NCI-H2081 treated with DMSO at 0.1 percent for 48 hours (cell line): ENCODE measurements at places on chromosomes 3 and 15.

DNA sequence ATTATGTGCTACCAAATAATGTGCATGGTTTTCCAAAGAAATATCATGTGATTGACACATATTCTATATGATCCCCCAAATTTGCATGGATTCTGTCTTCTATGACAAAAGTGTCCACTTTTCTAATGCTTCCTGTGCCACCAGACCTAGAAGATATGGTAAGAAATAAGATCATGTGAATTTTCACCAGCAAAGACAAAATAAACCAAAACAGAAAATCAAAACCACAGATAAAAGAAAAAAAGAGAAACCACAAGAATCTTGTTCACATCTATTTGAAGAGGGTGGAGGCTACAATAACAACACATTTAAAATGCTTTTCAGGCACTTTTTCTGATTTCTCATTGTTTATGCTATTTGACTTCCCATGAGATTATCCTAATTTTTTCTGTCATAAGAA, 303.4 kb downstream of the DIPK2A start:
- no peak for DNase-seq

GRCh38 chr3:24505691-24506550, 11.3 kb upstream of the THRB start:
- DNase-seq = no peak

GRCh38 chr15:52071570-52071969, 41.0 kb downstream of the BCL2L10 start:
- no peak for DNase-seq

GRCh38 chr3:18892047-18892446, 256.3 kb upstream of the KCNH8 start:
- DNase-seq = no peak

GRCh38 chr3:5012367-5012766, 33.1 kb downstream of the BHLHE40 start:
- DNase-seq = no peak

DNA sequence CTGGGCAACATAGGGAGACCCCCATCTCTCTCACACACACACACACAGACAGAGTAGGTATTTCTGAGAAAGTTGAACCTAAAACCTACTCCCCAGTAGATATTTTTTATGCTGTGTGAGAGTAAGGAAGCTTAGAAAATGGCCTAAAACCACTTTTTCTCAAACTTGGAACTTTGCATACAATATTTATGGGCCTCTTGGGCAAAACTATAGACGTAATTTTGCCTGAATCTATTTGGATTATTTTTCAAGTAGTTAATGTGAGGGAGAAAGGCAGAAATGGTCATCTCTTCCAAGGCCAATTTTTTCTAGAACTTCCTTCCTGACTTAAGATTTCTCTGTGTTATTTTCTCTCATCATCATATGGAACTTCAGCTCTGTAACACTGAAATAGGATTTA, 81.7 kb downstream of the ZNF609 start:
- no peak for DNase-seq

DNA sequence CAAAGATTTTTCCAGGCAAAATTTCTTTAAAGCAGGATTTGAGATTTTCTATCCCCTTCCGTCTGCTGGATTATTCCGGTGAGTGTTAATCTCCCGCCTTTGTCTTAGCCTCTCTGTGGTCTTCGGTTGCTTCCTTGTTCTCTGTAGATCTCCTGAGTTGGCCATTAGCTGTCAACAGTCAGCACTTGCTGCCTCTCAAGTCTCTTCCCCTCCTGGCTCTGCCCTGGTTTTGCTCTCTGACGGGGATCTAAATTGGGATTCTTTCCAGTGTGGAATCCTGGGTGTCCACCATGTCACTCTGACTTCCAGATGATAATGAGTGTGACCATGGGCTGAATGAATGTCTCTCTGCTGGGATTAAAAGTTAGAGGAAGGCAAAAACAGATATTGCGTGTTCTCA, 121.5 kb downstream of the IGF1R start:
- DNase-seq = no peak

- no peak for DNase-seq
Measured at GRCh38 chr3:1798711-1799405, 299.8 kb upstream of the CNTN4 start.

GRCh38 chr3:34676436-34676835, 878.0 kb downstream of the PDCD6IP start:
- no peak for DNase-seq

- no peak for DNase-seq
Measured at GRCh38 chr15:52078876-52079700, 33.5 kb downstream of the BCL2L10 start.

GRCh38 chr15:36605604-36606263, 26.3 kb downstream of the CDIN1 start:
- DNase-seq = no peak

DNA sequence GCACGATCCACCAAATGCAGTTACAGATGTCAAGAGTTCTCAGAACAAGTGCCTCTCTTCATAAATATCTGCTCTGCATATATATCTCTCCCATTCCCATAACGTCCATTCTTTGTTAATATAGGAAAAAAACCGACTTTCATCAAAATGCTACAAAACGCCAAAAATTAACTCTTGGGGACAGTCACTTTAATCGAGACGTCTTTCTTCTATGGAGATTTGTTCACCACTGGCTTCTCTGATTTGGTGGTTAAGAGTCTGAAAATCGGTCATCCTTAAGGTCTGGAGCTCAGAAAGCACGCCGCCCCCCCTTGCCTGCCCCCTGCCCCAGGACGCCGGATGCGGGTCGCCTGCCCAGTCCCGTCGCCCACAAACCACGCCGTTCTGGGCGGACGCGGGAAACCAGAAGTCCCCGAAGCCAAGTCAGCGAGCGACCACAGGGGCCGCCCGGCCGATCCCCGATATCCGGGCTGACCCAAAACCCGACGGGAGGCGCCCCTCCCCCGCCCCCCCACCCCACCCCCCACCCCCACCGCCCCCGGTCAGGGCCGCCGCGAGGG, 252.7 kb downstream of the TJP1 start:
- no peak for DNase-seq
